Activated CD4-positive, alpha-beta T cell treated with anti-CD3 and anti-CD28 coated beads, Interleukin-2, amount 50 U/mL, for 1 hour (primary cell): ENCODE measurements at places on chromosomes 5 and 9.

- DNase-seq = no peak
Observed at GRCh38 chr5:133370036-133370831, 242.1 kb downstream of the FSTL4 start.

- peak; percentile 25 for DNase-seq
Observed at GRCh38 chr9:74770508-74771261, 117.0 kb downstream of the TRPM6 start.

DNA sequence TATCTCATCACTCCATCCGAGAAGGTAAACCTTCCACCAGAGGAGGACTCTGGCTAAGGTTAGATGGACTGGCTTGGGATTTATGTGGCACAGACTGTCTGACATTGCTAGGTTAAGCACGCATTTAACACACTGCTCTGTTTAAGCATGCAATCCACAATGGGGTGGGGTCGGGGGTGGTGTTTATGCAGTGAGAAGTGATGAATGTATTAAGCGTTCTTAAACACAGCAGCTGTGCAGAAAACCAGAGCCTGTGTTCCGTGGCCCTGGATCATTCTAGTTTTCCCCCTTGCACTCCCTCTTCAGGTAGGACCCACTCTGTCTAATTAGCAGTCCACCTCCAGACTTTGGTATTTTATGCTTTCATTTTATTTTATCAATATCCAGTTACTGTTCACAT, 46.4 kb downstream of the STXBP1 start:
- no peak for DNase-seq

GRCh38 chr9:126508171-126508591, 105.5 kb upstream of the LMX1B start:
- DNase-seq = no peak

DNA sequence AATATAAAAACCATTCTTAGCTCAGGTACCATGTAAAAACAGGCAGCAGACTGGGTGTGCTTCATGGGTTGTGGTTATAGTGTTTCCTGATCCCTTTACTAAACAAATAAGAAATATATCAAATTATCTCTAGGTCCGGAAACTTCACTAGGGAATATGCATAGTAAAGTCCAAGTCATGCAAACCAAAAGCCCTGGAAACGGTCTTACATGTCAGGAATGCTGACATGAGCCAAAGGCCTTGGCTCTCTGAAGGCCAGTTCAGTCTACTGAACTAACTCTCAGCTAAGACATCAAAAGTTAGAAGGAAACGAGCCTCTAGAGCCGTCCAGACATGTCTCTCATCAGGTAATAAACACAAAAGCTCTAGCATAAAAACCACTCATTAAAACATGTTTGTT, 778.9 kb upstream of the ZNF608 start:
- DNase-seq = no peak

DNA sequence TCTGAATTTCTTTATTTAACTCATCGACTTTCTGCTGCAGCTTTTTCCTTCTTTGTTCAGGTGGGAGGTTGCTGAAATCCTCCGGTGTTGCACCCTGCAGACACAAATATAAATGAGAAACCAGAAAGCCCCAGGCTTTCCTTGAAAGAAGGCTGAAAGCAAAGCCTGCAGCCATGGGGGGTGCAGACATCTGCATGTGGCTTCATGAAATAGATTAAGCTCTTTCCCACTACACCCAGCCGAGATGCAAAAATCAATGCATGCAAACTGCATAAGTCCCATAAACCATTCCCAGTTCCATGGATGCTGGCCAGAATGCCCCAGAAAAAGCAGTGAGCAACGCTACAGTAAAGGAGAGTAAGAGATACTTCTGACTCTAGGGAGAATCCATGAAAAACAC, 73.6 kb downstream of the USP20 start:
- DNase-seq = no peak

- DNase-seq = no peak
Observed at GRCh38 chr9:89360465-89360864, 42.2 kb downstream of the SECISBP2 start.

DNA sequence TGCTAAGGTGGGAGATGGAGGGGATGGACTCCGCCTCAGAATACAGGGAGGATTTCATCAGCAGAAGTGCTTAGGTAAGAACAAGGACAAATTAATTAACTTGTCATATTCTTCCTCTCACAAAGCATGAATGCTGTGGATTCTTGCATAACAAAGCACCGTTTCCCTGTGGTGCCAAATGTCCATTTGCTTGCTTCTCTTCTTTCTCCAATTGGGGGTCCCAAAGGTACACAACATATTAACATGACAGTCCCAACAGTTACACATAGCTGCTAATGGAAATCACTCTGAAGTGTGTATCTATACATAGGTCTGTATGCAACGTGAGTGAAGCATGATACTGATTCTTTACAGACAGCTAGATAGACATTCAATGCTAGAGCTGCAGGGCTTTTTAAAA, 146.7 kb upstream of the EFNA5 start:
- DNase-seq = no peak

- DNase-seq = no peak
Observed at GRCh38 chr5:120345947-120346346, 118.2 kb upstream of the PRR16 start.

GRCh38 chr5:30401479-30402058, 791.9 kb upstream of the CDH6 start:
- no peak for DNase-seq

DNA sequence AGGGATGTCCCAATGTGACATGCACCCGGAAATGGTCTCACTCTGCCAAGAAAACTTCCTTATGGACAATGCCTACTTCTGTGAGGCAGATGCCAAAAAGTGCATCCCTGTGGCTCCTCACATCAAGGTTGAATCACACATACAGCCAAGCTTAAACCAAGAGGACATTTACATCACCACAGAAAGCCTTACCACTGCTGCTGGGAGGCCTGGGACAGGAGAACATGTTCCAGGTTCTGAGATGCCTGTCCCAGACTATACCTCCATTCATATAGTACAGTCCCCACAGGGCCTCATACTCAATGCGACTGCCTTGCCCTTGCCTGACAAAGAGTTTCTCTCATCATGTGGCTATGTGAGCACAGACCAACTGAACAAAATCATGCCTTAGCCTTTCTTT, 37.6 kb upstream of the CCDC152 start:
- DNase-seq = no peak
